ENCODE measurements at places on chromosomes 7 and 10. TPM values are rescaled to one million over a fixed set of nuclear protein-coding genes. Genes with fewer than 3 reads are reported as not detected.

DNA sequence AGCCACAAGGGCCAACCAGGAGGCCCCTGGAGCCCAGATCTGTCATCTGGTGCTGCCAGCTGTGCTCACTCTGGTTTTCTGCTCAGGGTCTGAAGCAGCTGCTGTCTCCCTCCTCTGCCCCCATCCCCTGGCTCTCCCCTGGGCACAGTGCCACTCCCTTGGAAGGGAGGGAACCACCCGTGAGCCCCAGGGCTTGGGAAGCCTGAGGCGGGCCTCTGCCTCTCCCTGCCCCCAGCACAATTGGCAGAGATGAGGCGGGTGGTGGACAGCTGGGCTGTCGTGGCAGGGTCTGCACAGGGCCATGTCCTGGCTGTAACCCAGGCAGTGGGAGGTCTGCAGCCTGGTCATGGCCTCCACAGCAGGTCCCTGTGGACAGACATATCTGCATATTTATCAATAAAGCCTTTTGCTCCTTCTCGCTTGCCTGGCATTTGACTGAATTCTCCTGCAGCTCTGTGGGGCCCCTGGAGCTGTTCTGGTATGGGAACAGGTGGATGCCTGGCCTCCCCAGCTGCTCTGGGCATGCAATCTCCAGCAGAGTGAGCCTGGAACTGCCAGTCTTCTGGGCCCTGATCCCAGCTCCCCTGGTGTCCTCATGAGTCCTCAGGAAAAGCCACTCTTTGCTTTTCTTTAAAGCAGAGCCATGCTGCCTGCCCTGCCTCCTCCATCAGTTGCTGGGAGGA is 1.6 kb upstream of the ANKRD2 start:
- no peaks in the 10 kb centered on the region for H3K27me3 ChIP-seq
- no peak overlapping the region for H3K27ac ChIP-seq
- H3K4me1 ChIP-seq: peaks cover 16% of the 10 kb centered on the region
- no peak for DNase-seq
- peaks cover 16% of the 10 kb centered on the region for H3K36me3 ChIP-seq
- no peak overlapping the region for H3K4me3 ChIP-seq

DNA sequence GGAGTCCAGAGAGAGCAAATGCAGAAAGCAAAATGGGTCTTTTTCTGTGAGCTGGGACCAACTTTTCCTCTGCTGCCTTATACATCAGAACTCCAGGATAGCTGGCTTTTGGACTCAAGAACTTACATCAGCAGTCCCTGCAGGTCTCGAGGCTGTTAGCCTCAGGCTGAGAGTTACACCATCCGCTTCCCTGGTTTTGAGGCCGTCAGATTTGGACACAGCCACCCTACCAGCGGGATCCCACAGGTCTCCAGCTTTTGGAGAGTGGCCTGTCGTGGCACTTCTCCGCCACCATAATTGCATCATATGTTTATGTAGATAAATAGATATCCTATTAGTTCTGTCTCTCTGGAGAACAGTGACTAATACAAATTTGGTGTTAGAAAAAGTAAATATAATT is 64.2 kb downstream of the TRIL start:
- no peaks in the 10 kb centered on the region for H3K36me3 ChIP-seq
- H3K27me3 ChIP-seq: no peaks in the 10 kb centered on the region
- H3K4me3 ChIP-seq: no peak overlapping the region

DNA sequence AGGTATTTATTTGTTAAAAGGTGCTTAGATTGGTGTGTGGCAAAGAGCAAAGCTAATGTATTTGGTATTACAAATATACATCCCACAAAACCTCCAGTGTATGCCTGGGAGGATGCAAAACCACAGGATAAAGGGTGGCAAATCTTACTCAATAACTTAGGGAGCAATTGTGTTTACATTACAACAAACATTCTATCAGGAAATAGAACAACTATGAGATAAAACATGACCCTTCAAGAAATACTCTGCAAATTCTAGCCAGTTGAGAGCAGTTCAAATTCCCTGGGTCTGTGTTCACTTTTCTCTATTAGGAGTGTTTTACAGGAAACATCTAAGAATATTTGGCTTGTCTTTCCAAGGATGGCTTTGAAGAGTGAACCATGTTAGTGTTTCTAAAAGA is 64.9 kb downstream of the CUL1 start:
- no peak overlapping the region for H3K4me3 ChIP-seq
- H3K4me1 ChIP-seq: peaks cover 4% of the 10 kb centered on the region
- peaks cover 18% of the 10 kb centered on the region for H3K36me3 ChIP-seq
- H3K27me3 ChIP-seq: no peaks in the 10 kb centered on the region

DNA sequence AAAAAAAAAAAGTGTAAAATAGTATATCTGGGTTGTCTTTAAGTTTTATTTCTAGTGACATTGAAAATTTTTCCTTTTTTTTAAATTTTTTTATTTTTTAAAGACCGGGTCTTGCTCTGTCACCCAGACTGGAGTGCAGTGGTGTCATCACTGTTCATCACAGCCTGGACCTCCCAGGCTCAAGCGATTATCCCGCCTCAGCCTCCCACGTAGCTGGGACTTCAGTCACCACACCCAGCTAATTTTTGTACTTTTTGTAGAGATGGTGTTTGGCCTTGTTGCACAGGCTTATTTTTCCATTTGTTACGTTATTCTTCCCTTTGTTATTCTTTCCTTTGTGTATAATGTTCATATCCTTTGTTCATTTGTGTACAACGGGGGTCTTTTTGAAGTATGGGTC is 30.1 kb downstream of the TSPAN14 start:
- no peaks in the 10 kb centered on the region for H3K36me3 ChIP-seq
- H3K27ac ChIP-seq: no peak overlapping the region
- H3K4me3 ChIP-seq: no peak overlapping the region
- no peaks in the 10 kb centered on the region for H3K27me3 ChIP-seq
- DNase-seq: no peak
- H3K4me1 ChIP-seq: peaks cover 52% of the 10 kb centered on the region

DNA sequence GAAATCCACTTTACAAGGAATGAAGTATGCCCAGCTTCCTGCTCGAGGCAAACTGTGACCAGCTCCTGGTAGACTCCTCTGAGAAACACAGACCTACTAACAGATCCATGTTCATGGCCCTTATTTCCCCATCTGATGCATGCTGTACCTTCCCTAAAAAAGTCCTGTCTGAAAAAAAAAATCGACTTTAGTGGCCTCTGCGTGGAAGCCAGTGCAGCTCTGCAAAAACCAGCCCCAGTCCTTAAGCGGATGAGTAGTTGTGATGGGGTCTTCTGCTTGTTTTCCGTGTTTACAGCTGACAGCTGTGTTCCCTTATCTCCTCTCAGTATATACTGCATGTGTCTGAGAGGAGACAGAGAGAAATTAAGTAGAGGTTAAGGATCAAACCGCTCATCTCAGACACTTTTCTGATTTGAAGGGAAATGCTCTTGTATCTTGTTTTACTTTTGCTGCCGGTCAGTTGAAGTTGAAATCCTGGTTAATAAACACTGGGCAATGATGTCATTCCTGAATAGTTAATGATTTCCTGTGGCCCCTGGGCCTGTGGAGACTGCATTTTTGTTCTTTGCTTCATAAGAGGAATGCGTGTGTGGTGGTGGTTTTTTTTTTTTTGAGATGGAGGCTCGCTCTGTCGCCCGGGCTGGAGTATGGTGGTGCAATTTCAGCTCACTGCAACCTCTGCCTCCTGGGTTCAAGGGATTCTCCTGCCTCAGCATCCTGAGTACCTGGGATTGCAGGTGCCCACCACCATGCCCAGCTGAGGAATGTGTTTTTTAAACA is 67.6 kb downstream of the DOCK1 start:
- no peaks in the 10 kb centered on the region for H3K4me1 ChIP-seq
- no peak for DNase-seq
- no peaks in the 10 kb centered on the region for H3K36me3 ChIP-seq
- no peak overlapping the region for H3K27ac ChIP-seq
- no peak overlapping the region for H3K4me3 ChIP-seq

- H3K4me1 ChIP-seq: peaks cover 9% of the 10 kb centered on the region
- no peaks in the 10 kb centered on the region for H3K36me3 ChIP-seq
- no peak overlapping the region for H3K4me3 ChIP-seq
- H3K27me3 ChIP-seq: no peaks in the 10 kb centered on the region
- H3K27ac ChIP-seq: no peak overlapping the region
These were observed 171.3 kb upstream of the ITGB1 start for GRCh38 chr10:33129141-33129995.

- H3K4me3 ChIP-seq: no peak overlapping the region
- H3K4me1 ChIP-seq: peaks cover 15% of the 10 kb centered on the region
- no peak overlapping the region for H3K27ac ChIP-seq
These were observed 1.6 kb downstream of the CDNF start for GRCh38 chr10:14836208-14836607.

GRCh38 chr10:113454341-113455061 is 98.4 kb upstream of the HABP2 start:
- H3K27ac ChIP-seq: no peak overlapping the region
- H3K4me3 ChIP-seq: no peak overlapping the region
- H3K36me3 ChIP-seq: no peaks in the 10 kb centered on the region
- no peaks in the 10 kb centered on the region for H3K4me1 ChIP-seq
- H3K27me3 ChIP-seq: no peaks in the 10 kb centered on the region

DNA sequence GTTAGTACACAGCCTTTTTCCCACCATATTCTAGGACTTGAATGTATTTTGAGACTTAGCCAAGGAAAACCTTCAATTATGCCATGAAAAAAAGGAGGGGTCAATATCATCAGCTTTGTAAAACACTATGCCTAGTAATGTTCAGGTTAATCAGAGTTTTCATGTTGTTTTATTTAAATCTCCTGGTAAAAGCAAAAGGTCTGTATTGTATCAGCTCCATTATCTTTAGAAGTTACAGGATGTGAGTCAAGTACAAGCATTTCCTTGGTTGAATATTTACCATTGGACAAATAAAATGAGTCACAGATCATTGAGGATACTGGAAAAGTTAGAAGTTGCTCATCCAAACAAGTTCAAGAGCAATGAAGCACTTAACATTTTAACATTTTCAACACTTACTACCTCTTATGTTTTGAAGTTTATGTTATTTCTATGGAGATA is 89.9 kb upstream of the CAPZA2 start:
- H3K4me1 ChIP-seq: peaks cover 8% of the 10 kb centered on the region
- DNase-seq: no peak
- H3K27ac ChIP-seq: no peak overlapping the region
- H3K4me3 ChIP-seq: no peak overlapping the region

DNA sequence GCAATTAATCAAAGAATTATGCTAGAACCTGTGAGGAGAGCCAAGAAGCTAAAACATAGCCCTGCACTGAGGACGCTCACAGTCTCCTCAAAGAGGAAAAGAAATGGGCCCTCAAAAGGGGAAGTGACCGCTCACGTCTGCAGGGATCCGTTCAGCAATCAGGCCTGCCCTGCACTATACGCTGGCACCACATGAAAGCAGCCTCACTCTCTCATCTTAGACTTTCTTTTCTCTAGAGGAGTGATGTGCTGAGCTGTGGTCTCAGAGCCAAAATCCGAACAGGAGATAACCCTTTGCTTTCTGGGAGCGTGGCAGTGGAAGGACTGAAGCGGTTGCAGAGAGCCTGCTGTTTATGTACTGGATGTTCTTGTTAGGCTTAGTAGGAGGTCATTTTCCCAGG is 6.3 kb upstream of the IL2RA start:
- no peaks in the 10 kb centered on the region for H3K27me3 ChIP-seq
- no peak for DNase-seq
- no peaks in the 10 kb centered on the region for H3K36me3 ChIP-seq
- no peak overlapping the region for H3K4me3 ChIP-seq
- peaks cover 4% of the 10 kb centered on the region for H3K4me1 ChIP-seq

DNA sequence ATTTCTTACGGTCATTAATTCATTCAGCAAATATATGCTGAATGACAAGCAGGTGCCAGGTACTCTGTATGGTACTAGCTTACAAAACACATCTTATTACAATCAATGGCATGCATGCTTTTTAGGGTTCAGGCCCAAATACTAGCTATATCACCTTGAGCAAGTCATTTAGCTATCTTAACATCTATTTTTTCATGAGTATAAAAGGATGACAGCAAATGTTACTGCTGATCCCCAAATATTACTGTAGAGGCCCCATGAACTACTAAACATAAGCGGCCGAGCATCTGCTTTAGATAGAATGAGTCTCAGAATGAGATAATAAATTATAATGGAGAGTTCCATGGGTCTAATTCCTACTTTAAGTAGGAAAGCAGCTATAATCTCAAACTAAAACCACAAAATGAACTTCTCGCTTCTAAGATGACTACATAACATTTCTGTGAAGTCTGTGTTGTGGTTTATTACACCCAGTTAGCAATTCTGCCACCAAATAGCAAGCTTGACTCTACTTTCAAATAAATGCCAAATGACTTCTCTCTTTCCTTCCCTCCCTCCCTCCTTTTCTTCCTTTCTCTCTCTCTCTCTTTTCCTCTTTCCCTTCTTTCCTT is 113.7 kb upstream of the LRRN3 start:
- no peak overlapping the region for H3K27ac ChIP-seq
- no peak overlapping the region for H3K4me3 ChIP-seq
- H3K4me1 ChIP-seq: no peaks in the 10 kb centered on the region
- DNase-seq: no peak
- H3K36me3 ChIP-seq: no peaks in the 10 kb centered on the region

GRCh38 chr7:79453558-79454360 is at the start of gene MAGI2:
MAGI2 (minus strand) TSS chr7:79453667; CDS start chr7:79453320, 347 bp downstream.
- H3K27me3 ChIP-seq: no peaks in the 10 kb centered on the region
- H3K27ac ChIP-seq: peak within 1 kb of the TSS; percentile 89
- H3K4me3 ChIP-seq: peak within 1 kb of the TSS; percentile 80
- DNase-seq: peak; percentile 81
- no peaks in the 10 kb centered on the region for H3K36me3 ChIP-seq

DNA sequence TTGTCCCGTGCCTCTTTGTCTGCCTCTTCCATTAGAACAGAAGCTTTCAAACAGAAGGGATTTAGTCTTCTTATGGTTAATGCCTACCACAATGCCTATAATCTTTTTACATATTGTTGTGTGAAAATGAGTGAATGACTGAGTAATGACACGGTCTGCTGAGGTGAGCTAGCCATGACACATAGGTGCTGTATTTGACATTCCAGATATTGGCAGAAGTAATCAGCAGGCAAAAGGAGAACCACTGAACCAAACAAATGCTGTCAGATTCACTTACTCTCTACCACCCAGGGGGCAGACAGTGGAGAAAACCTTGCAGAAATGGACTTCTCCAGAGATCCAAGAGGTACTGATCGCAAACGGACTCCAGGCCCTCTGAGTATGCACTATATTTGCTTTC is 377.2 kb upstream of the VWC2 start:
- no peak overlapping the region for H3K27ac ChIP-seq
- no peaks in the 10 kb centered on the region for H3K27me3 ChIP-seq
- H3K36me3 ChIP-seq: no peaks in the 10 kb centered on the region
- DNase-seq: no peak
- no peaks in the 10 kb centered on the region for H3K4me1 ChIP-seq

GRCh38 chr7:110922906-110923305 is 168.0 kb upstream of the LRRN3 start:
- no peak overlapping the region for H3K27ac ChIP-seq
- no peak overlapping the region for H3K4me3 ChIP-seq

- H3K27me3 ChIP-seq: peaks cover 86% of the 10 kb centered on the region
- H3K36me3 ChIP-seq: no peaks in the 10 kb centered on the region
- peaks cover 25% of the 10 kb centered on the region for H3K4me1 ChIP-seq
- H3K27ac ChIP-seq: no peak overlapping the region
- no peak overlapping the region for H3K4me3 ChIP-seq
- no peak for DNase-seq
These were observed 1.6 kb downstream of the HOXA6 start for GRCh38 chr7:27145914-27146412.

- no peaks in the 10 kb centered on the region for H3K27me3 ChIP-seq
- no peaks in the 10 kb centered on the region for H3K36me3 ChIP-seq
- no peak overlapping the region for H3K27ac ChIP-seq
- no peaks in the 10 kb centered on the region for H3K4me1 ChIP-seq
- no peak overlapping the region for H3K4me3 ChIP-seq
These were observed 391.8 kb upstream of the MKI67 start for GRCh38 chr10:128518000-128518399.

NEUROD6 gene
- total RNA-seq: not detected

WDR86 gene
- total RNA-seq: 99.5 TPM

PNLIPRP1 gene
- total RNA-seq: not detected

CDC14C gene
- not detected for total RNA-seq

AASS gene
- 39.5 TPM for total RNA-seq

HNRNPA2B1 gene
- total RNA-seq: 303 TPM

Data from thyroid gland (tissue), 4 donors.